ENCODE measurements at places on chromosomes 16 and 17.

GRCh38 chr17:63447471-63448009 is 1.4 kb upstream of the CYB561 start:
- ATAC-seq, result no peak

DNA sequence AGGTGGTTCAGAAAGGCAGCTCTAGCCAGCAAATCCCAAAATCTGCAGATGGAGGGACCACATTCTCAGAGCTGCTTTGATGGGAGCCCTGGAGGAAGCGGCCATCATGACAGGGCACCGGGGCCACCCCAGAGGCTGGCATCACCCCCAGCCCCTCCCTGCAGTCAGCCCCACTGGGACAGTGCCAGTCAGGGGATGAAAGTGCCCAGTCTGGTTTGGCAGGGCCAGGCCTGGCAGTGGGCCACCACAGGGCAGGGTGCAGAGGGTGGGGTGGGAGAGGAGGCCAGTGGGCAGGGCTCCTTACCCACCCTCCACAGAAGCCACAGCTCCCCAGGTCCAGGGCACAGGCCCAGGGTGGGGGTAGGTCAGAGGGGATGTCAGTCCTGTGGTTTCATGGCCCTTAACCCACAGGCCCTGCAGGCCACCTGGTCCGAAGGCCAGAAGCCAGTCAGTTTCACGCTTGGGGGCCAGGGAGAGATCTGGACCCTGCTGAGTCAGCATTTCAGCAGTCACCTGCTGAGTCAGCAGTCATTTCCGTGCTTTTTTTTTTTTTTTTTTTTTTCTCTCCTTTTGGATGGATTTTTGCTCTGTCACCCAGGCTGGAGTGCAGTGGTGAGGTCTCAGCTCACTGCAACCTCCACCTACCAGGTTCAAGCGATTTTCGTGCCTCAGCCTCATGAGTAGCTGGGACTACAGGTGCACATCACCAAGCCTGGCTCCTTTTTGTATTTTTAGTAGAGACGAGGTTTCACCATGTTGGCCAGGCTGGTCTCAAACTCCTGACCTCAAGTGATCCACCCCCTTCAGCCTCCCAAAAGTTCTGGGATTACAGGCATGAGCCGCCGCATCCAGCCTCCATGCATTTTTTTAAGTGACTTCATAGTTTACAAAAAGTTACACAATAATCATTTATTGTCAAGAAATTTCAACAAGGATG is 10.4 kb downstream of the SLC25A10 start:
- ATAC-seq, result peak; percentile 93

GRCh38 chr17:29032857-29033197 is 10.1 kb upstream of the PIPOX start:
- no peak for ATAC-seq

DNA sequence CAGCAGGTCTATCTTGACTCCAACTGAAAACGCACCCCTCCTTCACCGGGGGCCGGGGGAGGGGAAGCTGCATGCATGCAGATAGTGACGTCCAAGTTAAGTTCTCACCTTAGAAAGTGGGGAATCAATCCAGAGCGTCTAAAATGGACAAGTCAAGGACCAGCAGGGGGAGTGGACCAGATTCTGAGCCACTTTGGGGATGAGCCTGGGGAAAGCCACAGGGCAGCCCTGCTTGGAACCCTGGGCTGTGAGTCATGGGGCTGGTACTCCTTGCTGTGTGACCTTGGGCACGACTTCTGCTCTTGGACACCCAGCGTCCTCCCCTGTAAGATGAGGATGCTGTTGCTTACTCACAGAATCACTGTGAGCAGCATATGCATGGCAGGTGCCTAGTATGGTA is 9.1 kb downstream of the TNFRSF13B start:
- no peak for ATAC-seq

GRCh38 chr17:17749025-17749772 is 67.9 kb downstream of the RAI1 start:
- no peak for ATAC-seq

GRCh38 chr17:75730065-75730464 is 8.8 kb downstream of the ITGB4 start:
- ATAC-seq, result no peak

- no peak for ATAC-seq
Measured at GRCh38 chr17:14910916-14911315, 354.2 kb downstream of the PMP22 start.

- ATAC-seq, result peak; percentile 62
Measured at GRCh38 chr16:69890114-69890891, 60.8 kb upstream of the CLEC18A start.

DNA sequence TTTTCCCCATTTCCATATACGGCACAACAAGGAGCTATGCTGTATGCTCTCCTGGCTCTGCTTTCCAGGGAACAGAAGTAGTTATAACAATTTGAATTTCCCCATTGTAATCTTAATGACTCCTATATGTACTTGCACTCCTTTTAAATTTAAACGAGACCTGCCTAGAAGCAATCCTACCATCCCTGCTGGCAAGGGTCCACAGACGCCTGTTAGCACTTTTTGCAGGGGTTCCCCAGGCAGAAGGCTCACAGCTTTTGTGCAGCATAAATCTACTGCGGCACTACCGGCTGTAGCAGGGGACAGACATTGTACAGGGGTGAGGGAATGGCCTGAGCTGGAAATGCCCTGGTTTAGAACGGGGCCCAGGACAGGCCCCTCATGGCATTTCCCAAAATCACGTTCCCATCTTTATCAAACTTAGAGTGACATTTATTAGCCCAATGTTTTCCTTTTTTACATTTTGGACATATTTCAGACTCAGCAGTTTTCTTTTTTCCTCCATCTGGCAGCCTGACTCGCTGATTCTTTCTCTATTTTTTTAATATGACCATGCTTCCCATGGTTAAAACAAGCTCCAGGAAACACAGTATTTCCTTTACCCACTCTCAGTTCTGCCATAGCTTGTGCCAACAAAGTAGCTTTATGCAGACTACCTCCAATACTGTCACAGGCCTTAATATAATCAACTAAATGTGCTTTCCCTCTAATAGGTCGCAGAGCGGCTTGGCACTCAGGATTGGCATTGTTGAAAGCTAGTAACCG is 35.4 kb upstream of the USP22 start:
- no peak for ATAC-seq

DNA sequence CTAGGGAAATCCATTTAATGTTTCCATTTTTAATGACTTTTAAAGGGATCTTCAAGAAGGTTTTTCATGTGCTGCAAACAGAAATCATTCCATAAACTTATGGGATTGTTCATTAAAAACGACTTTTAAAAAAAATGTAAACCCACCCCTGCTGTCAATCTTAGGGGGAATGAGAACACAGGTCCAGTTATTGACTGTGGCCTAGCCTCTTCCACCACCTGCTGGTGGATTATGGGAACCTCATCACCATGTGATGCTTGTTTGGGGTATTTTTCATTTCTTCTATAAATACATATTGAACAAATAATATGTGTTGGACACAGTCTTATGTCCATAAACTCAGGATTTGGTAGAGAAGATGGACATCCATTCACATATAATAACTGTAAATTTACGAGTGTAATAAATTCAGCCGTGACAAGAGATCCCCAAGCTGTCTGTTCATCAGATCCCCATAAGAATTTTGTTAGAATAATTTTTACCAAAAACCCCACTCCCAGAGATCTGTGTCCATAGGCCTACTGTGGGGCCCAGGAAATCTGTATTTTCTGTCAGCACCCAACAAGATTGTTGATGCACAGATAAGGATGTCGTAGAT is 42.0 kb upstream of the TMC5 start:
- ATAC-seq, result peak; percentile 65

- ATAC-seq, result peak; percentile 6
Measured at GRCh38 chr17:45384789-45385262, 47.8 kb downstream of the ARHGAP27 start.

DNA sequence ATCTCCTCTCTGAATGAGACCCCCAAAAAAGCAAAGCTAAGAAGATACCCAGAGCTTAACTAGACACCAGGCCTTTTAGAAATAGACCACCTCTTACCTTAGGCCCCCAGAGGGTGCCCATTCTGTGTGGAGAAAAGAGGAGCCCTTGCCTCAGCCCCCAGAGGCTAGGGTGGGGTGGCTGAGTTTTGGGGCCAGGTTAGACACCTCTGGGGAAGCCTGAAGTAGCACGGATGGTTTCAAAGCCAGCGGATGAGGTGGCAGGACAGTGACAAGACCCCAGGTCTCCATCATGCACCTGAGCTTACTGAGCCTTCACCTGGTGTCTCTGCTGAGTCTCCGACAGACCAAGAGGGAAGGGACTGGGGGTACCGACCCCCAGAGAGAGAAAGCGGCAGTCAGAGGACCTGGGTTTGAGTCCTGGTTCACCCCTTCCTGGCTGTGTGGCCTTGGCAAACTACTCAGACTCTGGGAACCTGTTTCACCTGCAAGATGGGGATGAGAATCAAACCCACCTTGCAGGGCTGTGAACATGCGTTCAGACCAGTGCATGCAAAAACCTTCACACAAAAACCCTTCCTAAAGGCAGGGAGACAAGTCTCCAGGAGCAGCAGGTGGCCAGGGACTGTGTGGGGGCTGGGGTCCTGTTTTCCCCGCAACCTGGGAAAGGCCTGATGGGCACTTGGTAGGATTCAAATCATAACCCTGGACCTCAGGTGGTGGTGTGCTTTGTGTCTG is 7.7 kb downstream of the SCGB1C2 start:
- ATAC-seq, result no peak

DNA sequence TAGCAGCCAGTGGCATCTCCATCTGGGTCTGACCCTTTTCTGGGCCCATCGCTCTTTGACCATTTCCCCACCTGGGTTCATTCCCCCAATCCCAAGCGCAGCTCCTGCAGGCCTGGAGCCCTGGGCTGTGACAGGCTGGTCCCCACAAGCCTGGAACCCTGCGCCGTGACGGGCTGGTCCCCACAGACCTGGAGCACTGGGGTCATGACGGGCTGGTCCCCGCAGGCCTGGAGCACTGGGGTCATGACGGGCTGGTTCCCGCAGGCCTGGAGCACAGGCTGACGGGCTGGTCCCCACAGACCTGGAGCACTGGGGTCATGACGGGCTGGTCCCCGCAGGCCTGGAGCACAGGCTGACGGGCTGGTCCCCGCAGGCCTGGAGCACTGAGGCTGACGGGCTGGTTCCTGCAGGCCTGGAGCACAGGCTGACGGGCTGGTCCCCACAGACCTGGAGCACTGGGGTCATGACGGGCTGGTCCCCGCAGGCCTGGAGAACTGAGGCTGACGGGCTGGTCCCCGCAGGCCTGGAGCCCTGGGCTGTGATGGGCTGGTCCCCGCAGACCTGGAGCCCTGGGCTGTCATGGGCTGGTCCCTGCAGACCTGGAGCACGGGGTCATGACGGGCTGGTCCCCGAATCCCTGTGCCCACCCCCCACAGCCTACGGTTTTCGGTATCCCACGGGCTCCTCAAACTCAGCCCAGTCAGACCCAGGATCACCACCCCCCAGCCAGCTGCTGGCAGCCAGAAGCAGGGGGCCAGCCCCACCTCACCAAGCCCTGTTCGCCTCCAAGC is 16.6 kb downstream of the TMC6 start:
- peak; percentile 1 for ATAC-seq

DNA sequence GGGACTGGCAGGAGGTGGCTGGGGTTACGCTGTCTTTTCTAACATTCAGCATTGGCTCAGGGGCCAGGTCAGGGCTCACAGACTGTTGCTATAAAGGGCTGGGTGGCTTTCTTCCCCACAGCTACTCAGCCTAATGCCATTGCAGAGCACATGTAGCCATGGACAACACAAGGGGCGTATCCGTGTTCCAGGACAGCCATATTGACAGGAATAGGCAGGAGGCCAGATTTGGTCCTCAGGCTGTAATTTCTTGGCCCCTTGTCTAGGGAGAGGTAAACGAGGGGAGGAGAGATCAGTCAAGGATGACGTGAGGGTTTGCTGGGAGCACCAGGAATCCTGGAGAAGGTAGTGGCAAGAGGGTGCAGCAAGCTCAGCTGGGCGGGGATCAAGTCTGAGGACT is 21.2 kb upstream of the MYO15B start:
- no peak for ATAC-seq

DNA sequence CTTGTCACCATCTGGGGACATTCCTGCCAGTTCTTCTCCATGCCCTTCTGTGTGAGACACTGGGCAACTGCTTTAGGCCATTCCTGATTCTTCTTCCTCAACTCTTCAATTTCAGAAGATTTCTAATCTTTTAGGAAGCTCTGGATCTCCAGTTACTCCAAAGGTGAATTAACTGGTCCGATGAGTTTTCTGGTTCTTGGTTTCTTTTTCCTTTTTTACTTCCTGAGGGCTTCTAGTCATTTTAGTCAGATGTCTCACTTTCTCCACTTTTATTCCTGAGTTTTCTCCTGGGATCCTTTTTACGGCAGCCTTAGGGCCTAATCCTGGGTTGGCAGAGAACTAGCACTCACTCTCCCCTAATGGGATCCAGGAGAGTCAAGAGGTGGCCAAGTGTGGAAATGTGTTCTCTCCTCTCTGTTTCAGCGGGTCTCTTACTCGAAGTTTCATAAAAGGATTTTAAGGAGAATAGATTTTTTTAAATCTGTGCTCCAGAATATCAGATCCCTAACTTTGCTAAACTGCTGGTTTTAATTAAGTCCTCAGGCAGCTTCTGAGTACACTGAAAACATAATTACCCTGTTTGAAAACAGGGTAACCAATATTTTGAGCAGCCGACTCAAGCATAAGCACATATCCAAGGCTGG is 107.6 kb downstream of the RMI2 start:
- no peak for ATAC-seq

DNA sequence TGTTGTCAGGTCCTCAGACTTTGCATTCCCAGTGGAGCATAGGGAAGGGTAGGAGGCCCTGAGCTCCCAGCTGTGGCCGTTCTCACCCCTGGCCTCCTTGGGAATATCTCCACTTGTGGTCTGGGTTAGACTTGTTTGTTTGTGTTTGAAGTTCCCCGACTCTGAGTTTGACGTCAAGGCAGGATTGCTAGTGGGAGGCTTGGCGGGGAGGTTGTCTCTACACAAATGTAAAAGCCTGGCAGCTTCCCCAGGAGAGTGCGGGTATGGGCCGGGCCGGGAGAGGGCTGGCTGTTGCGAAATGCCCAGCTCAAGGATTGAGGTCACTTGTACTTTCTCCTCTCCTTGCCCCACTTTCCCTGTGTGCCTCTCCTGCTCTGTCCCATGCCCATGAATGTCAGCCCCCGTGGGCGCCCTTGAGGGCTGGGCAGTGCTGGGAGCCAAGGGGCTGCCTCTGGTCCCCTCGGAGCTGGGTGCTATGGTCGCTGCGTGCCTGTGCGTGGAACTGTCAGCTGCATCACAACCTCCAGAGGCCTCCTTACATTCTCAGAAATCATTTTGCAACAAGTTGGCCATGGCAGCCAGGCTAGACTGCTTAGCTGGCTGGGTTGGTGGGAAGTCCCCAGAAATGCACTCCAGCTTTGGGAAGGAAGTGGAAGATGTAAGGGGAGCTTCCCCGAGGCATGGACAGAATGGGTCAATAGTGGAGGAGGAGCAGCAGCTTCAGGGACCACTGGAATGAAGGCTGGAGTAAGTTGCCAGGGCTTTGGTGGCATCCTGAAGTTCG is 84.3 kb downstream of the KSR1 start:
- ATAC-seq, result peak; percentile 66

- ATAC-seq, result no peak
Measured at GRCh38 chr17:385836-386140, 33.2 kb upstream of the RPH3AL start.

GRCh38 chr16:30340621-30341020 is 14.5 kb downstream of the CD2BP2 start:
- peak; percentile 30 for ATAC-seq

- ATAC-seq, result peak; percentile 83
Measured at GRCh38 chr16:58418601-58419000, 26.3 kb downstream of the GINS3 start.

- peak; percentile 5 for ATAC-seq
Measured at GRCh38 chr17:74971842-74972106, 785 bp downstream of the HID1 start.
